Stomach (tissue), 19 donors: ENCODE measurements at places on chromosomes 1 and 21. TPM values are rescaled to one million over a fixed set of nuclear protein-coding genes. Genes with fewer than 3 reads are reported as not detected.

Gene NCAM2
- total RNA-seq, result 0.87 TPM

Gene NR1I3
- not detected for total RNA-seq

Gene APOBEC4
- total RNA-seq, result not detected

Gene WNT4
- total RNA-seq, result 0.89 TPM

Gene OLIG1
- not detected for total RNA-seq

Gene TSPAN1
- total RNA-seq, result 79.9 TPM

Gene ITGB2
- total RNA-seq, result 14.2 TPM

Gene LCE1C
- total RNA-seq, result not detected

Gene ASTN1
- not detected for total RNA-seq

Gene RNU1-4
- total RNA-seq, result under 0.01 TPM

Gene KCNJ15
- 25.0 TPM for total RNA-seq

Gene OLIG2
- total RNA-seq, result not detected

Gene CR1
- total RNA-seq, result 1.3 TPM

Gene STMN1
- total RNA-seq, result 25.9 TPM

Gene MASP2
- total RNA-seq, result not detected

Gene ACTN2
- total RNA-seq, result 6.4 TPM

Gene MTX1
- total RNA-seq, result 25.2 TPM

Gene BTBD8
- 8.2 TPM for total RNA-seq

Gene AADACL3
- total RNA-seq, result not detected

Gene DRAM2
- total RNA-seq, result 5.8 TPM

Gene ATAD3C
- 5.2 TPM for total RNA-seq

Gene LCK
- total RNA-seq, result 6.4 TPM
